Uterus (tissue), 4 donors: ENCODE measurements at places on chromosomes 3 and 15. TPM values are rescaled to one million over a fixed set of nuclear protein-coding genes. Genes with fewer than 3 reads are reported as not detected.

Gene FETUB
- total RNA-seq = not detected

Gene FEZF2
- total RNA-seq = not detected

Gene APBA2
- total RNA-seq = not detected

DNA sequence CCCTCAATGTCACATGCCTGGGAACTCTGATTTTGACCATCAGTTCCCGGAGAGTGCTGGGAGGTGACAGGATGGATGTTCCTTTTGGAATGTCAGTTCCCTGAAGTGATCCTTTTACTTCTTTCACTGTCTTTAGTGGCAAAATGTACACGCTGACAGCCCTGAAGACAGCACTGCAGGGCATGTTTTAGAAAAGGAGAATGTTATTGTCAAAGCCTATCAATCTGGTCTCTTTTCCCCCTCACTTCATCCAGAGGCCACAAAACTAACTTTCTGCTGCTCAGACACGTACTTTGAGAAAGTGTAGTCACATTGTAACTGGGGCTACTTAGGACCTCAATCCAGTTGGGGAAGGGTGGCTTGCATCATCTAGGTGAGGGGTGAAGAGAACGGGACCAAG lies 14.0 kb upstream of the NEO1 start:
- DNase-seq = no peak

Gene PARP15
- total RNA-seq = 0.97 TPM

Gene ST3GAL6
- total RNA-seq = 8.2 TPM

DNA sequence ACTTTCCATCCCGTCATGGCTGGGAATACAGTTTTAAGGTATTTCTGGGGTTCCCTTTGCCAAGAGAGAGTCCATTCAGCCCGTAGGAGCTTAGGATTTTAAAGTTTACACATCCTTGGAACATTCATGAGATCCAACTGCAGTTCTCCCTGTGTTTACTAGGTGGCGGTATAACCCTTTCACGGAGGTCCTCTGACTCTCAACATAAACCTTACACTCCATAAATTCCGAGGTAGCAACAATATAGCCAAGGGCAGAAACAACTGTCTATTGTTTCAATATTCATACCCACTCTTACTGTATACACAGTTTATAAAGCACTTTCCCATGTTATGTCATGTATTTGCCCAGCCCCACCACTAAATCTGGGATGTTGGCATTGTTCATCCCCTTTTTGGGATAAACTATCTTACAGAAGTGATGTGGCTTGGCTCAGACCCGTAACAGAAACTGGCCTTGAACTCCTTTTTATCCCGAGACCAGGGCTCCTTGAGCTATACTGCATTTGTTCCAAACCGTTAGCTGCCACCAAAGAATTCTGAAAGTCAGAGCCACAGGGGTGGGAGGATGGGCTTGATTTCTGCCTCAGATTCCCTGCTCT lies 69.2 kb upstream of the COL6A5 start:
- no peak for DNase-seq

DNA sequence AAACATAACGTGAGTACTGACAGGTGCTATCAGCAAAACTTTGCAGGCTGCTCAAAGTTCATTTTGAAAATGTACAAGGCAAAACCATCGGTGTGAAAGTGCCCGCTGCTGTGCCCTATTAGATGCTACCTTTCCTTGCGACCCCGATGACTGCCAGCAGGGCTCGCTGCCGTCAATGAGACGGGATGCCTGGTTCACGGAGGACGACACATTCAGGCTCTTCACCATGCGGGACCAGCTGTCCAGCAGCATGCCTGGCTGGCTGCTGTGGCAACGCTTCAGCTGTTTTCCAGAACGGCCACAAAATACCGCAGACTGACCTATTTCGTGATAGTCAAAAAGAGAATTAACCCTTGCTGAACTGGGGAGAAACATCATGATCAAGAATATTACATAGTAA lies 92.7 kb upstream of the OCA2 start:
- no peak for DNase-seq

Gene MITF
- total RNA-seq = 18.2 TPM

DNA sequence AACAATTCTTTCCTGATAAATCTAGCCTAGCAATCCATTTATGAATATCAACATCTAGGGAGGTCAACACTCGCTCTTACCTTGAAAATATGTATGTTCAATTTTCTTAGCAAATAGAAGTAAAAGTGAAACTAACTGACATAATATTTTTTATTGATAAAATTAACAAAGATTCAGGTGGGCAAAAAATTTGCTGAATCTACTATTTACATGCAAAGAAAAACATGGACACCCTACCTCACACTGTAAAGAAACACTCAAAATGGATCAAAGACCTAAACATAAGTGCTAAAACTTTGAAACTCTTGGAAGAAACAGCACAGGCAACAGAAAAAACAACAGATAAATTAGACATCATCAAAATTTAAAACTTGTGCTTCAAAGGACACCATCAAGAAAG lies 151.6 kb upstream of the MYRIP start:
- no peak for DNase-seq

DNA sequence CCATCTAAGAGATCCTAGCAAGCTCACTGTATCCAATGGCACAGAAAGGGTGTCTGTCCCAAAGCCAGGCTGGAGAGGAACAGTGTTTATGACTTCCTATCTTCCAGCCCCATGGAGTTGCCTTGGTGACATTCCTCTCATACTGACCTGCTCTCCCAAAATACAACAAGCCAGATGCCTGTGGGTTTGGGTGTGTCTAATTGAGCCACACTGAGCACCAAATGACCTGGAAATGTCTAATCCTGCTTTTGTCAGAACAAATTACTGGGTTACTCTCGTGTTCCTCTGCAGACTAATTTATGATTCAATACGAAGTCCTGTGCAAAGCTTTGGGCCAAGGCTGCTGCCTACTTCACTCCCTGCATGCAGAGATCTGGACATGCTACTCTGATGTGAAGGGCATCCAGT lies 98.1 kb upstream of the STRIT1 start:
- peak; percentile 49 for DNase-seq

DNA sequence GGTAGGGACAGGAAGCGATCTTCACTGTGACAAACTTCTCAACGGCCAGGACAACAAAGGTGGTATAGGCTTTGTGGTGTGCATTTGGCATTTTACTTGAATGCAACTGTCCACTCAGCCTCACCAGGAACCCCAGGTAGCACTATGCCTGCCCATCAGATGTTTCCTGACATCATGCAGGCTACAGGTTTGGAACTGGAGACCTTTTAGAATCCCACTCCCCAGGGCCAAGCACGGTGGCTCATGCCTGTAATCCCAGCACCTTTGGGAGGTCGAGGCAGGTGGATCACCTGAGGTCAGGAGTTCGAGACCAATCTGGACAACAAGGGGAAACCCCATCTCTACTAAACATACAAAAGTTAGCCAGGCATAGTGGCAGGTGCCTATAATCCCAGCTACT lies 9.6 kb downstream of the STARD5 start:
- no peak for DNase-seq

Gene ISLR2
- 0.77 TPM for total RNA-seq

GRCh38 chr3:39960515-39961191 lies 151.2 kb downstream of the MYRIP start:
- no peak for DNase-seq

DNA sequence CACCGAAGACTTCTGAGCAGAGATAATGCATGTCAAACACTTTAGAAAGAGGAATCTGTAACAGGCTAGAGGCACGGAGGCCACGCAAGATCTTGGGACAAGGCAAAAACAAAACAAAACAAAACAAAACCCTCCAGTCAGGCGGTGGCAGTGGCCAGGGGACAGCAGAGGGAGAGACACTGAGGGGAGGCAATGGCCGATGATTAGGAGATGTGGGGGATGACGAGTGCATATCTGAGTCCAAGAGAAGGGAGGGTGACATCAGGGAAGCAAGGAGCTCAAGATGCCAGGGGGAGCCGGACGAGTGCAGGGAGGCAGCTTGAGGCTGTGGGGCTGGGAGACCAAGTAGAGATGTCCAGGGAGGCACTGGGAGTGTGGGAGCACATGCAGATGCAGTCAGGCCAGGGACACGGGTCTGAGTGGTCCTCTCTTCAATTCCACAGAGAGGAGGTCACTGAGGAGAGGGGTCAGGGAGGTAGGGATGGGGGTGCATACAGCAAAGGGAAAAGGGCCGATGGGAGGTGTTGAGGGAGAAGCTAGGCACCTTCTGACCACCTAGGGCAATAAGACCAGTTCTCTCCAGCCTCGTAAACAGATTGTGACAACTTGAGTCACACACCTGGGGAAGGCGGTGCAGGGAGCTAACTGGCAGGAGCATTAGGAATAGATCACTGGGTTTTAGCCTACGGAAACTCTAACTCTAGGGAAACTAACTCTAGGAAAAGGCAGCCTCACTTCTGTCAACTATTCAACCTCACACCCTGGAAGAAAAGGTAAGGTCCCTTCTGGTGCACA lies 29.6 kb downstream of the SLCO2A1 start:
- DNase-seq = no peak

Gene SLC9C1
- 0.49 TPM for total RNA-seq

Gene LRTM1
- total RNA-seq = not detected

Gene LRRN1
- total RNA-seq = 0.29 TPM

DNA sequence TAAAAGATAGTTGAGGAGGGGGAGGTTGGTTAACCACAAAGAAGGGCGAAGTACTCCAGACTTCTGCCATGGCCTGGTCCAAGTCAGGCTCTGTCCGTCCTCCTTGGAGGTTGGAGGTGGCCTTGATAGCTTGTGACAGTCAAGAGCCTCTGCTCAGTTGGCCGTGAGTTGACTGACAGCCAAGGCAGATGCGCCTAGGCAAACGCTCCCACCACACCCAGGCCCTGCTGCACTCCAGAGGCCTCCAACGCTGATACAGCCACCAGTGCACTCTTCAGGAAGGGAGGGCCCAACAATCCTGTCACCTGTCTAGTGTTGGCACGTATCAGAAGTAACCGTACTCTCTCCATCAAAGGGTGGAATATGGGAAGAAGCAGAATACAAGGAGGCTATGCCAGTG lies 9.3 kb downstream of the RBPMS2 start:
- no peak for DNase-seq

Gene TUSC2
- 9.0 TPM for total RNA-seq

- no peak for DNase-seq
Measured at GRCh38 chr15:85763157-85763556, 31.6 kb downstream of the KLHL25 start.

Gene LPP
- 180 TPM for total RNA-seq

Gene MESP1
- 6.5 TPM for total RNA-seq

Gene CHRD
- total RNA-seq = 15.9 TPM

DNA sequence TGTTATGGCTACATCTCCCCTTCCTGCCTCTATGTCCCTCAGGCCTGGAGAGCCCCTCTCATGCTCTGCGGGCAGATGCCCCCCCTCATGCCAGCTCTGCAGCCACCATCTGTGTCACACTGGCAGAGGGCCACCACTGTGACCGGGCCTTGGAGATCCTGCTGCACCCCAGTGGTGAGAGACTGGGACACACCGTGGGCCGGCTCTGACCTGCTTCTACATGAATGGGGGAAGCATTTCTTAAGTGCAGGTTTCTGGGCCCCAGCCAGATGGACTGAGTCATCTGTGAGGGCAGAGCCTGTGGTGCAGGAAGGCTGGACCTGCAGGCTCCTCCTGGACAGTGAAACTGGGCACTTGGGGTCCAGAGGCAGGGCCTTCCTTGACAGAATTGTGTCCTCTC lies 4.8 kb downstream of the VWA5B2 start:
- peak; percentile 40 for DNase-seq

DNA sequence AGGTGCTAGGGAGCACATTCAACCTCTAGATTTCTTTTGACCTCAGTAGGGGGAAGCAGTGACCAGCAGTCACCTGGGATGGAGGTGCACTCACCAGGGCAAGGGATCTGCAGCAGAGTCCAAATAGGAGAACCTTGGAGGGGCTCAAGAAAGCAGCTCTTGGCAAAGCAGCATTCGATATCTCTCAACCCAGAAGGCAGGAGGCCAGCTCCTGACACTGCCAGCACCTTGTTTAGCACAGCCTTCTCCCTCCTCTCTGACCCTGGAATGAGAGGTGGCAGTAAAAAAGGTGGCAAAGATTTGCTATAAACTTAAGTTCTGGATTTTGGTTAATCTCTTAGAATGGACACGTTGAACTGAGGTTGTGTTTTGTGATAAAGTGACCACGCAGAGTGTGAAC lies 107.9 kb downstream of the AQP9 start:
- no peak for DNase-seq

Gene FOXL2NB
- total RNA-seq = 1.3 TPM

Gene ZIC4
- total RNA-seq = not detected

DNA sequence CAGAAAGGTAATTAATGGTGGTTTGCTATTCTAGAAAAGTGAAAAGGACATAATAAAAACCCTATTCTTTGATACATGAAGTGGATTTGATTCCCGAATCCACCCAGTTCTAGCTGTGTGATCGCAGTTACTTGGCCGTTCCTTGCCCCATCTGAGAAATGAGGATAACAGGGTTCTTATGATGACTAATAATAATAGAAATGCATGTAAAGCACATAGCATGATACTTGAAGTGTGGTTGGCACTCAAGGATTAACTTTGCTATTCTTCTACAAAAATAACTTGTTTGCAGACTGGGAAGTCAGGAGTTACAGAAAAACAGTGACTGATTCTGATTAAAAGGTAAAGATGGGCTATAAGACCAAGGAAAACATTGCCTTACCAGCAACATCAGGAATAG lies 26.8 kb downstream of the PARL start:
- DNase-seq = no peak

- DNase-seq = no peak
Measured at GRCh38 chr3:6791161-6791560, 69.8 kb upstream of the GRM7 start.

Gene SLC28A1
- total RNA-seq = not detected

DNA sequence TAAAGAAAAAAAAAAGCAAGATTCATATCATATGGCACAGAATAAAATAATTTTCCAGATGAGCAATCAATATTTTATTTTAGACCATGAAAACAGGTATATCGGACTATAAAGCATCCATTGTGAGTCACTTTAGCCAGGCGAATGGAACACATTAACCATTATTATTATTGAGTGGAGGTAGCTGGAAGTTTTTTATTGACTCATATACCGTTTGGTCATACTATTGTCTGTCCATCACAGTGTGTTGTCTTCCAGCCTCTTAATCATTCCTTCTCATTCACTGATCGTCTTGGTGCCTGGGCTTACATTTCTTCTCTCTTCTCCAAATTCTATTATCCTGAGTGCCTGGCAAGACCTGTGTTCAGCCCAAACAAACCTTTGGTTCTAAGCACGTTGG lies 634.8 kb downstream of the MECOM start:
- no peak for DNase-seq

DNA sequence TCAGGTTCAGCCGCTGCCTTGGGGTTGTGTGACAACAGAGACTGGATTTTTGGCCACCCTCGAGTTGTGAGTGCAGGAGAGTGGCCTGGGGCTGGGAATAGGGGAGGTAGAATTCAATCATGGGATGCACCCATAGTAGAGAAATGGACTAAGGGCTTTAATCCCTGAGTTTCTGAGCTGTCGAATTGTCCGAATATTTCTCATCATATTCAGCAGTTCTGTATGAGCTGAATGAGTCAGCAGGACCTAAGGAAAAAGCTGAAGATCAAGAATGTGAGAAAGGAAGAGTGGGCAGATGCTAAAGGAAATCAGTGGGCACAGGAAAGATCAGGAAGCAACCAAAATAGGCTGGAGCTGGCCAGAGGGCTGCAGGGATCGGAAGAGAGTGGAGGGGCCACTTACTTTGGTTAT lies 44.4 kb upstream of the SACM1L start:
- DNase-seq = no peak

Gene MOBP
- not detected for total RNA-seq
